Eye (tissue), 1 donor: ENCODE measurements at places on chromosomes 6 and 20.

DNA sequence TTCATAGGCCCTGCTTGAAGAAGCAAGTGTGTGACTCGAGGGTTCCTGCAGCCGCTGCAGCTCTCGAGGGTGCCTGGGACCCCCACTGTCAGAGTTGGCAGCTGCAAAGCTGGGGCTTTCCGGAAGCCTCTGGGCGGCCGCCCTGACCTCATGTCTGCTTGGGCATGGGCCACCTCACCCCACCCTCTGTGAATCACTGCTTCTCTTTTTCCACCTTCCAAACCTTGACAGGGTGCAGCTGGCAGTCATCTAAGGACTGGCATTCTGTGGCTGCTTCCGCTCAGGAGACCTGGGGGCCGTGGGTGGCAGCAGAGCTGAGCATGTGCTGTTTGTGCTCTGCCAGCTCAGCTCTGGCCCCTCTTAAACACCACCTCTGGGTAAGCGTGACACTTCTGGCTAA is 32.0 kb downstream of the ERMARD start:
- DNase-seq: no peak

- DNase-seq: peak; percentile 81
These were observed 27.8 kb downstream of the CCN2 start for GRCh38 chr6:131923356-131923755.

GRCh38 chr20:53557130-53557529 is 36.5 kb downstream of the ZNF217 start:
- no peak for DNase-seq

- DNase-seq: no peak
These were observed 12.4 kb upstream of the HDGFL1 start for GRCh38 chr6:22557007-22557406.

- no peak for DNase-seq
These were observed 229.8 kb downstream of the ZMYND8 start for GRCh38 chr20:47126709-47127108.

- no peak for DNase-seq
These were observed 113.6 kb downstream of the HDGFL1 start for GRCh38 chr6:22682979-22683378.

- peak; percentile 92 for DNase-seq
These were observed 95.0 kb downstream of the SNX5 start for GRCh38 chr20:17873410-17874270.

DNA sequence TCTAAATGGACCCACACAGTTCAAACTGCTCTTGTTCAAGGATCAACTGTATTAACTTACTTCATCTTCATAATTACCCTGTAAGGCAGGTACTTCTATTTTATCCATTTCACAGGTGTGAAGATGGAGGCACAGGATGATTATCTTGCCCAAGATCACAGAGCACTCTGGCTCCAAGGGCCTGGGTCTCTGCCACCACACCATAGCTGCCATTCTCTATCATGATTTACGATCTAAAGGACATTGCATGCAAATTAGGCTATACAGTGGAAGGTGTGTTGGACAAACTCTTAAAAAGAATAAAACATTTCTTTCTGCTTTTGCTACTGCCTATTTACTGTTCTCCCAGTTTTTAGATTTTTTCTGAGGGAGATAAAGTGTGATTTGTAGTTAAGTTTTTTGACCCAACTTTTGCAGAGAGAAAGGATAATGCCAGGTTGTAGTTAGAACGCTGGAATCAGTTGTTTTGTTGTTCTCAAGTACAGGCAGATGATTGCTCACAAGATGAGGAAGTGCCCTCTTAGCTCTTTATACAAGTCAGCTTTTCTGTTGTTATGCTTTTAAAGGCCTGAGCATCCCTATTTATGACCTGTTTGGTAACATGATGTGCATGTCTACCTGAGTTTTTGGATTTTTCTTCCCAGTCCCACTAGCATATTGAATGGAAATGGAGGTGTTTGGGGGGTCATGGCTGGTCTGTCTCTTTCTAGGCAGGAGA is 247.9 kb downstream of the ZFAND3 start:
- DNase-seq: no peak

DNA sequence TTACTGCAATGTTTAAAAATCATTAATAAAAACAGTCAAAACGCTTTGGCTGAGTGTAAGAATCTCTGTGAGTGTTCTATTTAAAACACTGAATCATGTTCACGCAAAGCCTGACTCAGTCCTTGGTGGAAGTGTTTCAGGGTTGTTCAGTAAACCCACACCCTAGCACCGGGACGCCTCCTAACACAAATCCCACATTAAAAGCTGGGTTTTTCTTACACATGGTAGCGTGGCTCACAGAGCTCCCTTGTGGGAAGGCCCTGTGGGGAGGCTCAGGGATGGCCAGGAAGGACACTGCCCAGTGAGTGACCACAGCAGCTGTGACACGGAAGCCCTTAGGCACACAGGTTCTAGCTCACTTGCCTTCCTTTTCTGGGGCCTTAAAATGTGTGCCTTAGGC is 80.2 kb downstream of the GMPR start:
- no peak for DNase-seq

GRCh38 chr6:133407320-133408100 is 166.4 kb downstream of the EYA4 start:
- DNase-seq: no peak

DNA sequence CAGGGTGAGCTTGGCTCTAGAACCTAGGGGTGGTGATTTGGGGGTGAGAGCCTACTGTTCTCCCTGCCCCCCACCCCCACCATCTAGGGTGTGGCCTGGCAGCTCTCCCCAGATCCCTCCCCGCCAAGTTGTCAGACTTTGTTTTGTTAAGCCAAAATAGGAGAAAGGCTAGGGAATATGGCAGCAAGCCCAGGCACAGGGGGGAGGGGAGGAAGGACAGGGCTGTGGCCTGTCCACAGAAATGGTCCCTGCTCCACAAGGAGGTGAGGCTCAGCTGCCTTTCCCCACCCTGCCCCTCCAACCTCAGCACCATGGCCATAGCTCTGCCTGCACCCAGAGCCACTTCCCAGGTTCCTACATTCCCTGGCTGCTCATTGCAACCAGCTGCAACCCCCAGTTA is 17.2 kb downstream of the SCUBE3 start:
- DNase-seq: no peak

DNA sequence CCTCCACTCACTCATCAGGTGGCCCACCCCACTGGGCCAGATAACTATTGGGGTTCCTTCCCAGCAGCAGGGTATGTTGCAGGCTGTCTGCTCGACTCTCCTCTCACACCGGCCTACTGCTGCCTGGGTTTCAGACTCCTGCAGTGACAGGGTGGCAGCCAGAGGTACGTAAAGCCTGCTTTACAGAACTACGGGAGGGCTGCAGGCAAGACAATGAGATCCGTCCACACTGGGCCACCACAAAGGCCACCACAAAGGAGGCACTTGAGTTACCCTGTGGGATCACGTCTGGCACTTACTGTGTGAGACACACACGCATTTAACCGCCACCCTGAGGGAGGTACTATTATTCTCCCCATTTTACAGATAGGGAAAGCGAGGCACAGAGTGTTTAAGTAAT is 78.5 kb downstream of the NFATC2 start:
- DNase-seq: no peak

GRCh38 chr6:156825475-156825874 is 48.3 kb downstream of the ARID1B start:
- no peak for DNase-seq

GRCh38 chr6:110878751-110879522 is 4.4 kb downstream of the AMD1 start:
- DNase-seq: peak; percentile 38

DNA sequence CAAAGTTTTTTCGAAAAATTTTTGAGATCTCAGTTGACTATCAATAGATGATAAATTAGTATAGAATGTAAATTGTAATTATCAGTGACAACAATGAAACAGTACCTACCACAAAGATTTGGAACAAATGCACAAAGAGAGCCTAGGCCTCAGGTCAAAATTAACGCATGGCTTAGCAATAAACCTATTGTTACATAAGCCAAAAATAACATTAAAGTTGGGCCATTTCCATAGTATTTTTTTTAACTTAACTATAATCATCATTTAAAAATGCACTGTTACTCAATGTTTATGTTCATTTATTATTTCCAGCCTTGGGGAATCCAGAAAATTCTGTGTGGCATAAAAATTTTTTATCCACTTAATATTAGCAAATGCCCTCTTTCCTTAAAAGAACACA is 117.0 kb downstream of the EPB41L2 start:
- no peak for DNase-seq

DNA sequence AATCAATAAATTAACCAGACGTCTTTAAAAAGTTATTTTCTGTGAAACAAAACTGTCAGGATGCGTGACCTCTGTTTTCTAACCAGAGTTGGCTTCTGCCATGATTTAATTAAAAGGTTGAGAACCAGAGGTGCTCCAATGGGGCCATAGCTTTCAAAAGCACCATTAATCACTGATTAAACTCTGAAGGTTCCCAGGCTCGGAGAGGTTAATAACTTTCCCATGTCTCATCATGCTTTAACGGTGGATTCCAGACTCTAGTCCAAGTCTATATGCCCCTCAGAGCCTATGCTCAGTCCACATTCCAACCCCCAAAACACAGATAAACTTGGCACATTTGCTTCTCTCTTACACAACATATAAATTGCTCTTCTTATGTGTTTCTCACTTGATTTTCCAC is 95.5 kb downstream of the SNAP91 start:
- no peak for DNase-seq
